ENCODE measurements at places on chromosomes 7 and 10.

- no peak for DNase-seq
Measured at GRCh38 chr7:81135324-81135723, 216.5 kb upstream of the SEMA3C start.

DNA sequence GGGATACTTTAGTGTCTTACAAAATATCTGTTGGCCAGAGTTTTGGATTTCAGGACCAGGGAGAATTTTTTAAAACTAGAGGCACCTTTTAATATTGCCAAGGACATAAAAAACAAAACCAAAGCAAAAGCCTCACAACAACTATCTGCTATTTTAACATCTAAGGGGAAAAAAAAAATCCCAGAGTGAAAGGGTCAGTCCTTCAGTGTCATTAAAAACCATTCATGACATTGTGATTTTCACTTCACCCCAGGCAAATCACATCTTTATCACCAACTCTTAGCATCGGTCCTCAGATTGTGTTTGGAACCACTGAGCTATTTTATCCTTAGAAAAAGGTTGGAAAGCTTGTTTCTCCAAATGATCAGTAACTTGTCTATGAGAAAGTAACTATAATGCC, 10.7 kb downstream of the CEP41 start:
- no peak for DNase-seq

- DNase-seq = no peak
Measured at GRCh38 chr10:76868098-76868977, 769.3 kb downstream of the KCNMA1 start.

DNA sequence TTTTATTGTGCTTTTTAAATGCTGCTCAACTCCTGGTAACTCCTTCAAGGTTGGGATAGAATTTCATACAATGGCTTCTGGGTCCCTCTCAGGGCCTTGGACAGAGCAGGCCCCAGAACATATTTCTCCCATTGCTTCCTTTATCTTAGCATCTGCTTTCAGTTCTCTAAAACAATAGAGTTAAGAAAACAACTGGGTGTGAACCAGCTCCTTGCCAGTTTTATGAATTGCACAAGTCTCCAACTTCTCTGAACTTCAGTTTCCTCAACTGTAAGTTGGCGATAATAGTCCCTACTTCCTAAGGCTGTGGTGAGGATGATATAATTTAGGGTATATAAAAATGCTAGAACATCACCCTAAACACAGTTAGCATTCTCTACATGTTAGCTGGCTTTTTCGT, 77.0 kb upstream of the INHBA start:
- DNase-seq = no peak

DNA sequence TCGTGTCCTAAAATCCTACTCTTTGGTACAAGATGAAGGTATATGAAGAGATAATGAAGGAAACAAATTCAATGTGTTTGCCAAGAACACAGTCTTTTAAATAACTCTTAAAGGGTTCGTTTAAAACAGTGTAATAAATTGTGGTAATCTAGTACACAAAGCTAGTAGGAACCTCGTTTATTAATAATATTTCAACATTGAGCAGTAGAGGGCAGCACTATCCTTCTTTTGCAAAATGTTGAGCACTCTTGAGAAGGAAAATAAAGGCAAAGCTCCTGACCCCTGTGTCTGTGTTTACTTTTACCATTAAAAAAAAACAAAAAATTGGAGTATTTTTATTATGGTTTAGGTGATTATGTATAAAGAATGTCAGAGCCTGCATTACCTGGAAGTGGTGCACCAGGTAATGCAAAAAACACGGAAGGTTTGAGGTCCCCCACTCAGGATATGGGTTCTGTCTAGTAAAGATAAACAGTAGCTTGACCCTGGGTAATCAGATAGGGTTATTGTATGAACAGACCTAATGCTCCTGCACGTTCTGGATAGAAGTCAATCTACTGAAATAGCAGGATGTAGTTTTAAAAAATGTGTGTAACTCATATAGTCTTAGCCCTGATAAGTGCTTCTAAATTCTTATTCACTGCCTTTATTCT, 5.7 kb upstream of the GOT1 start:
- DNase-seq = no peak

DNA sequence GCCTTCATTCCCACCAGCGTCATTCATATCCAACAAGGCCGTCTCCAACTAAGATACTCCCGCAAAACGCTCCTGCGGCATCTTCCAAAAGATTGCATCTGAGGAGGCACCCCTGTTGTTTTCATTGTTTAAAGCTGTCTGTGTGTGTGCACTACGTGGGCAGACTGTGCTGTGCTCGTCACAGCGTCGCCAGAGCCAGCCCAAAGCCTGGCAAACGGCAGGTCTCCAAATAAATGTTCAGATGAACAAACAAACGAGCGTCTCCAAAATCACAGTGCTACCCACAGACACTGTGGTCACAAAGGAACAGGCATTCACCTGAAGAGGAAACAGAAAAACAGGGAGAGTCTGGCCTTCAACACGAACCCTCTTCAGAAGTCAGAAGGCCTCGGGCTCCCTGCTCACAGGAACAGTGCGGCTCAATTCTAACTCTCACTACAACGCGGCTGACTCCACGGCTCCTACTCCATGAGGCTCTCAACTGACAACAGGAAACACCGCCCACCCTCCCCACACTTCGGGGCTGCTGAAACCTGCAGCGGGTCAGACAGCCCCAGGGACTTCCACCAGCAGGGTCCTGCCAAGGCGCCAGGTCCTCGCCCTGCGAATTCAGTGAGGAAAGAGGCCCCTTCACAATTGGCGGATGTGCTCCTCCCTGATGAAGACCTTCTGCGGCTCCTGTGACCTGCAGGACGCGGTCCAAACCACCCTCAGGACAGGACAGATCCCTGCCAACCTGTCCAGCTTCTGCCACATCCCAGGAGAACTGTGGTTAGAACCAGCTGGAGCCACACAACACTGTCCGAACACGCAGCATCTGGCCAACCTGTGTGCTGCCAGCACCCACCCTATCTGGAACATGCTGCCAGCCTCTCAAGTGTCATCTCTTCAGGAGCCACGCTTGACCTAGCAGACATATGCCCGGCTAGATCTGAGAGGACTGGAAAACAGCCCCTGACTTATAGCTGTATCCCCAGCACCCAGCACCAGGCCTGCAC, 36.1 kb downstream of the MAD1L1 start:
- no peak for DNase-seq

- no peak for DNase-seq
Measured at GRCh38 chr7:91995391-91996105, 54.9 kb downstream of the AKAP9 start.

DNA sequence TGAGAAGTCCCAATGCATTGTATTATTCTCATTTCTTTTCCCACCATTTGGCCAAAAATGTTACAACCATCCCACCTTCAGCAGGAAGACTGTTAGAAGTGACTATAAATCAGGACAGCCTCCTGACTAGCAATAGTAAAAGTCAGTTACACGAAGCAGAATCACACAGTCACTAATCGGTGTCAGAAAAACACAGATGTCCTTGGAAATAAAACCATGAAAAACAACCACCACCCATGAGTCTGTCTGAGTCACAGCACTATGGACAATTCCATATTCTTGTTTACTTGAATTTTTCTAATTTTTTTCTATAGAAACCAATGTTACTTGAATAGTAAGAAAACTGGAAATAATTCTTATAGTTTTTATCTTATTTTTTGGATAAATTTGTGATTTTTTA, 81.9 kb upstream of the FRMD4A start:
- no peak for DNase-seq

DNA sequence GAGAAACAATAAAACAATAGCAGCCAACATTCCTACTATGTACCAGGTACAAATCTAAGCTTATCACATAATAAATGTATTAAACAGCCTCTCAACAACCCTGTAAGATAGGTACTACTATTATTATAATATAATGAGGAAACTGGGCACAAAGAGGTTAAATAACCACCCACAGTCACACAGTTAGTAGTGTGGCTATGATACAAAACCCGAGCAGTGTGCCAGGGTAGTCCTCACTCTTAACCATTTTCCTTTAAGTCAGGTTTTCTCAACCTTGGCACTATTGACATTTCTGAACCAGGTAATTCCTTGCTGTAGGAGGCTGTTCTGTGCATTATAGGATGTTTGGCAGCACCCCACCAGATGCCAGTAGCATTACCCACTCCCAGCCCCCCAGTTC, 48.8 kb downstream of the DNAJC1 start:
- no peak for DNase-seq

DNA sequence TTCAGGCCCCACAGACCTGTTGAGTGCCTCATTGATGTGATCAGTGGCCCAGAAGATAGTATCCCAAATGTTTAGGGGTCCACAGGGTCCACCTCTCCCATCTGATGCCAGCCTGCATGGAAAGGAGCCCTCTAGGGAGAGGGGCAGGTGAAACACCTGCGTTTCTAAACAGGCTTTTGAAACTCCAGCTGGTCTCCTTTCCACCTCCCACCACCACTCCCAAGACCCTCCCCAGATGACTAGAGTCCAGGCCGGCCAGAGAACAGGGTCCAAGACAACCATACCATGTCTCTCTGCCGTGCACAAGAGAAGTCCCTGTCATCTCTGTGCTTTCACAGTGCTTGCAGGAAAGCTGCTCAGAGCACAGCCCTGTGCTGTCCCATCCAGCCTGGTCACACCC, 105.0 kb upstream of the NANOS1 start:
- no peak for DNase-seq

- no peak for DNase-seq
Measured at GRCh38 chr10:106570268-106570667, 594.2 kb downstream of the SORCS1 start.

DNA sequence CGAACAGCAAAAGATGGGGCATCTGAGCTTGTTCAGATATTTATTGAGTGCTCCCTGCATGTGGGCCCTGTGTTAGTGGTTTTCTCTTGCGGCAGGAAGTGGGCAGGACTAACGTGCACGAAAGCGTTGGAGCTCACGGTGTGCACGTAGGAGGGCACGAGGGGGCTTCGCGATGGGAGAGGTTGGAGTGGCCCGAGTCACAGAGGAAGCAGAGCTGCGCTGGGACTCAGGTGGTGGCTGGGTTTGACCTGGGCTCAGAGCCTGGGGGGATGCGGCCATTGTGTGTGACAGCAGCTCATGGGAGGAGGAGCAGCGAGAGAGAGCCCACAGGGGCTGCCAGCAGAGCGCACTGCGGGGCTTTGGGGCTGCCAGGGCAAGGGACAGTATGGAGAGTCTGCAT, 7.7 kb downstream of the ZSCAN25 start:
- DNase-seq = peak; percentile 43

GRCh38 chr10:18955061-18955460, 93.5 kb upstream of the MALRD1 start:
- no peak for DNase-seq

DNA sequence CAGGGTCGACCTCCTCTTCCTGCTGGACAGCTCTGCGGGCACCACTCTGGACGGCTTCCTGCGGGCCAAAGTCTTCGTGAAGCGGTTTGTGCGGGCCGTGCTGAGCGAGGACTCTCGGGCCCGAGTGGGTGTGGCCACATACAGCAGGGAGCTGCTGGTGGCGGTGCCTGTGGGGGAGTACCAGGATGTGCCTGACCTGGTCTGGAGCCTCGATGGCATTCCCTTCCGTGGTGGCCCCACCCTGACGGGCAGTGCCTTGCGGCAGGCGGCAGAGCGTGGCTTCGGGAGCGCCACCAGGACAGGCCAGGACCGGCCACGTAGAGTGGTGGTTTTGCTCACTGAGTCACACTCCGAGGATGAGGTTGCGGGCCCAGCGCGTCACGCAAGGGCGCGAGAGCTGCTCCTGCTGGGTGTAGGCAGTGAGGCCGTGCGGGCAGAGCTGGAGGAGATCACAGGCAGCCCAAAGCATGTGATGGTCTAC, 46.9 kb downstream of the VWA2 start:
- DNase-seq = no peak

DNA sequence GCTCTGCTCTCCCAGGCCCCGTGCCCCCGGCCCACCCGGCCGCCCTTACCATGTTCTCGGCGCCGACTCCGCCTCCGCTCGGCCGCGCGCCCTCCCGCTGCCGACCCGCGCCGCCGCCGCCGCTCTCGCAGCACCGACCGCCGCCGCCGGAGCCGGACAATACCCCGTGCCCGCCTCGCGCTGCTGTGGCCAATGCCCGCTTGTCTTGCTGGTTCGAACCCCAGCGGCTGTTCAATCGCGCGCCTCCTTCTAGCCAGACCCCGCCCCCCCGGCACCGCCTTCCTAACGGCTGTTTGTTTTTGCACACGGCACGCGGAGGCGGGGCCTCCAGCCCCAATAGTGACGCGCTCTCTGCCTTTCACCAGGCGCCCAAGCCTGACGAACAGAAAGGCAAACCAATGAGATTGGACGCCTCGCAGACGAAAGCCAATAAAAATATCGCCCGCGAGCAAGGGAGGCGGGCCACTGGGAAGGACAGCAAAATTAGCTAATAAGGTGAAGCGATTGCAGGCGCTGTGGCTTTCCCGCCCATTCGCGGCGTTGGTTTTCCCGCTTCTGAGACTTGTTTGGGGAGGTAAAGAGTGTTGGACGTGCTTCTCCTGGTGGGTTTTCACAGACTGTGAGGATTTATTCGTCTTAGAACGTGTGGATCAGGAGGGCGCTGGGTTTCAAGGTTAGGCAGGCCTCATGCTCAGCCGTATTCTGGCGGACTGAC, at the start of gene H2AZ2:
H2AZ2 (minus strand) TSS at position 168 of the 715 bp plus-strand sequence; CDS start at position 52, 116 bp downstream.
- DNase-seq = peak; percentile 99

- DNase-seq = no peak
Measured at GRCh38 chr10:30784897-30785605, 155.5 kb upstream of the LYZL2 start.

DNA sequence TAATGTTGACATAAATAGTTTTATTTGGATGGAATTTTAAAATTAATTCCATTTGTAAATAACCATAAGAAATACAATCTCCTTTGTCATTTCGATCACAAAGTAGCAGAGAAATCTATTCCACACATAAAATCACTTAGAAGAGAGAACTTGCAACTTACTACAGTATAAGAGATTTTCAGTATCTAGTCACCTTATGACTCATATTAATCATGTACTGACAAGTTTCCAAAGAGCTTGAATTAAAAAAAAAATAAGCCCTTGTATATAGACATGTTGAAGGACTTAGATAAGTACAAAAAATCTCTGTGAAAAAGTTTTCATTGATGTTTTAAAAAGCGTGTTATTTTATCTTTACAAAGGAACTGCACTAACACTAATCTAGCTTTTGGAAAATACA, 207.1 kb upstream of the ETV1 start:
- no peak for DNase-seq

- DNase-seq = no peak
Measured at GRCh38 chr10:31554556-31554955, 235.5 kb downstream of the ZEB1 start.

DNA sequence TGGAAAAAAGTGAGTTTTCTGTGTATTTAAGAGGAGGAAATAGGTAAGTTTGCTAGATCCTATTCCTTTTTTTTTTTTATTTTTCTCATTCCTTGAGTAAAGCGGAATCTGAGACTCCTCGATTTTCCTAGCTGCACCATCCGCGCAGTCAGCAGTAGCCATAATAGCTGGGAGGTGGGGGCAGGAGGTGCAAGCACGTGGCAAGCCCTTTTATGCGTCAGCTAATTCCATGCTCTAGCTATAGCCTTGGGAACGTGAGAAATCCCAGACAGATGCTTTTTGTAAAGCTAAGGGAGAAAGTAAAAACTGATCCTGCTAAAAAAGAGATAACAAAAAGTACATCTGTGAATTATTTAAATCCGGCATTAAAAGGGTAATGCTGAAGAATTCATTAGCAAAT, 33.2 kb upstream of the TPK1 start:
- no peak for DNase-seq

GRCh38 chr10:62915158-62915557, 99.0 kb upstream of the EGR2 start:
- DNase-seq = no peak

Measured in activated naive CD8-positive, alpha-beta T cell treated with anti-CD3 and anti-CD28 coated beads, Interleukin-2, amount 50 U/mL, for 16 hours (primary cell).